ENCODE measurements at places on chromosomes 16 and 17. TPM values are rescaled to one million over a fixed set of nuclear protein-coding genes. Genes with fewer than 3 reads are reported as not detected.

DNA sequence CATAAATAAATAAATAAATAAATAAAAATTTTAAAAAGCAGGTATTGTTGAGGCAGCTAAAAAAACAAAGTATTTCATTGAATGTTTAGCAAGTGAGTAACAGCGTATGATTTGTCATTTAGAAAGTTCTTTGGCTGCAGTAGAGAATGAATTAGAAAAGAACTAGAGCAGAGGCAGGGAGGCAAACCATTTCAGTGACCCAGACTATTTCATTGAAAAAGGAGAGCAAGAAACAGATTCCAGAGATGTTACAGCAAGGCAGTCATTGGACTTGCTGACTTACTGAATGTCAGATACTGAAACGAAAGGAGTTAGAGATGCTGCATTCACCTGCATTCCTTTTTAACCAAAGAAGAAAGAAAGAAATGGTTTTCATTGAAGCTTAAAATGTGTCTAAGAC is 105.5 kb upstream of the HLF start:
- peaks cover 15% of the 10 kb centered on the region for H3K36me3 ChIP-seq
- peaks cover 14% of the 10 kb centered on the region for H3K4me1 ChIP-seq
- no peaks in the 10 kb centered on the region for H3K27me3 ChIP-seq

- no peaks in the 10 kb centered on the region for H3K4me1 ChIP-seq
- no peaks in the 10 kb centered on the region for H3K36me3 ChIP-seq
- H3K27ac ChIP-seq, result no peak overlapping the region
- DNase-seq, result no peak
- H3K4me3 ChIP-seq, result no peak overlapping the region
These were observed 34.5 kb downstream of the SLC39A11 start for GRCh38 chr17:73058022-73058421.

GRCh38 chr16:35181422-35182030 is 1722.1 kb downstream of the TP53TG3F start:
- no peak overlapping the region for H3K27ac ChIP-seq
- H3K36me3 ChIP-seq, result no peaks in the 10 kb centered on the region
- no peak for DNase-seq
- no peak overlapping the region for H3K4me3 ChIP-seq
- no peaks in the 10 kb centered on the region for H3K27me3 ChIP-seq
- H3K4me1 ChIP-seq, result no peaks in the 10 kb centered on the region

The ACSM2A gene
- 16.3 TPM for total RNA-seq

The DYNLL2 gene
- total RNA-seq, result 29.0 TPM

- DNase-seq, result no peak
- H3K4me1 ChIP-seq, result peaks cover 64% of the 10 kb centered on the region
- no peaks in the 10 kb centered on the region for H3K36me3 ChIP-seq
- peaks cover 7% of the 10 kb centered on the region for H3K27me3 ChIP-seq
- peak overlapping the region; percentile 97 for H3K27ac ChIP-seq
These were observed 2.9 kb downstream of the CPPED1 start for GRCh38 chr16:12800817-12801216.

GRCh38 chr16:30535106-30535776 is 583 bp upstream of the ZNF747 start:
- DNase-seq, result no peak
- H3K27me3 ChIP-seq, result no peaks in the 10 kb centered on the region
- H3K36me3 ChIP-seq, result no peaks in the 10 kb centered on the region
- peak overlapping the region; percentile 81 for H3K4me3 ChIP-seq
